Cortex of kidney (tissue), 1 donor: ENCODE measurements at places on chromosomes 7 and 10.

- DNase-seq: no peak
These were observed 37.3 kb upstream of the CNPY1 start for GRCh38 chr7:155583636-155584035.

DNA sequence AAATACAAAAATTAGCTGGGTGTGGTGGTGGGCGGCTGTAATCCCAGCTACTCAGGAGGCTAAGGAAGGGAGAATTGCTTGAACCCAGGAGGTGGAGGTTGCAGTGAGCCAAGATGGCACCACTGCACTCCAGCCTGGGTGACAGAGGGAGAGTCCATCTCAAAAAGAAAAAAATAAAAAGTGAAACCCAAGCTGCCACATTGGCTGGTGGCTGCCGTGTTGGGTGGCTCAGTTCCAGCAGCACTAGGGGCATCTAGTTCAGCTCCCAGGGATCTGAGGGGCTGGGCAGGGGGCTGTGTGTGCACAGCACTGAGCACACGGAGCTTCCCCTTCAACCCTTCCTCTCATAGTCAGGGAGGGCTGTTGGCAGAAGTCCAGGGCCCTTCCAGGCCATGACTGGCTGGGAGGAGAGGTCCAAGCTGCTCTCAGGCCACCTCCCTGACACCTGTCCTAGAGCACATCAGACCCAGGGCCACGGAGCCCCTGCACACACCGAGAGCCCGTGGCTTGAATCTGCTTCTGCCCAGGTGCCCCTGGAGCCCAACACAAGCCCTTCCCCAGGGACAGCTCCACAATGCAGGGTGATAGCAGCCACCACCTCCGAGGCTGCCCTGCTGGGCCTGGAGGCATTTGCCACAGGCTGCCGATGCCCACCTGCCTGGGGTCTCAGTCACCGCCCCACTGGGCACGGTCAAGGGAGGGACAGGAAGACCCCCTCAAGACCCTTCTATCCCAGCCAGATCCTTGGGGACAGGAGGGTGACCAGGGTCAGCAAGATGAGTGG is 47.3 kb downstream of the YKT6 start:
- DNase-seq: no peak

DNA sequence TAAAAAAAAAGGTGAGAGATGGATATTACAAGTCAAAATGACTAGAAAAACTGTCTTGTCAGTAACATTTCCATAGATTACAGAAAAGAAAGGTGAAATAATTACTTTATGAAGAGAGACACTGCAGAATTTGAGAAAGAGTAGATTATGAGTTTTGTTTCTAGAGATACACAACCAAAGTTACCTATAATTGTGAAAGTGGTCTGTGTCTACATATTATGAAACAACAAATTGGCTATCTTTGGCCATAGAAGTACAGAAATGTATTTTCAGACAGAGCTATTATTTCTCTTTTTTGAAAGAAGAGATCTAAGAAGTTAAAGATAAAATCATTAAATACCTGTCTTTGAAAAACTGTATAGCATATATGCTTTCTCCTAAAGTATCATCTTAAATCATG is 30.1 kb downstream of the KCND2 start:
- no peak for DNase-seq

- DNase-seq: no peak
These were observed 29.7 kb downstream of the GBX1 start for GRCh38 chr7:151137791-151138152.

DNA sequence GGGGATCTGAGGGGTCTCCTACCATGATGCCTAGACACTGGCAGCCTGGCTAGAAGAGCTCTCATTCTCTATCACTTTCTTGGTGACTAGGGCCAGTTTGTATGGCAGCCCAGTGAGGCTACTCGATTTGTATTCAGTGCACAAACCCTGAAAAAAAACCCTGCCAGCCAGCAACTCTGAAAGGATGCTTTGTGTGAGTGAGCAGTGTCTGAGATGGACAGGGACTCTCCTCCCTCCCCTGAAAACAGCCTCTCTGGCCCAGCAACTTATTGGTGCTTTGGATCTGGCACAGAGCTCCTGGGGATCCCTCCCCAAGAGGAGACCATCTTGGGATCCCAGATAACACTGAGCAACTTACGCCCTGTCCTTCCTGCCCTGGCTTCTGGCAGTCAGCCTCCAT is 10.8 kb upstream of the LRRC4 start:
- no peak for DNase-seq

GRCh38 chr7:69756235-69756634 is 158.0 kb downstream of the AUTS2 start:
- DNase-seq: no peak

DNA sequence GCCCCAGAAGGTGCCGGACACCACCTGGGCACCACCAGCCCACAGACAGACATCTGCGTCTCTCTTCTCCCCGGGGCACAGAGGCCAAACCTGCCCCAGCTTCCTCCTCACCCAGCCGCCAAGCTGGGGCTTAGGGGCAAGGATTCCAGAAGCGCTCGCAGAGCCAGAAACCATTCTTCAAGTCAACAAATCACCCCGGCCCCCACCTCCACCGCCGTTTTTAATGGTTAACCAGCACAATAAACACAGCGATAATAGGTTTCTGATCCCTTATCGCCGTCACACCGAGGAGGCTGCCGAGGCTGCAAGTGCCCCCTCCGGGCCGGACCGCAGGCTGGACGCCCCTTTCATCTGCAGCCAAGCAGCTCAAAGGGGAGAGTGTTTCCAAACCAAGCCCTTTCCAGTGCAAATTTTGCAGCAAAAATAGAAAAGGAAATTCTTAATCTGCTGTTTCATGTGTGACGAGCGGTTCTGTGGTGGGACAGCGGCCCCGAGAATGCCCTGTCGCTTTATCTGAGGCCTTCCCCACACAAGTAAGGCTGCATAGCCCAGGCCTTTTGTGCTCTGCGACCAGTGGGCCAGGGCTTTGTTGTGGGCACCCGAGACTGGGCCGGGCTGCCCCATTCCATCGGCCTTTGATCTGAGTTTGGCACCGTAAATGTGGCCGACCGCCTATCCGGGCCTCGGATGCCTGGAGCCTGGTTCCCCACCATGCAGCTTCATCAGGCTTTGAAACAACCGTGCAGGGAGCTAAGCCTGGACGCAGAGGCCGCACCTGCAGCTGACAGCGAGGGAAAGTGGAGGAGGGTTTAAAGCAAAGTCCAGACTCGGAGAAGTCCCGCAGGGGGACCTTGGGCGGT is 83.2 kb downstream of the FOXL3 start:
- no peak for DNase-seq

GRCh38 chr7:41312235-41312634 is 390.7 kb downstream of the INHBA start:
- DNase-seq: no peak

- DNase-seq: no peak
These were observed 267 bp downstream of the CALCR start for GRCh38 chr7:93574269-93574645.

- DNase-seq: no peak
These were observed 192.5 kb upstream of the SEMA3C start for GRCh38 chr7:81111358-81111757.

GRCh38 chr7:133861876-133862275 is 265.3 kb upstream of the LRGUK start:
- no peak for DNase-seq

GRCh38 chr10:1063232-1063865 is 7.2 kb downstream of the WDR37 start:
- DNase-seq: no peak

DNA sequence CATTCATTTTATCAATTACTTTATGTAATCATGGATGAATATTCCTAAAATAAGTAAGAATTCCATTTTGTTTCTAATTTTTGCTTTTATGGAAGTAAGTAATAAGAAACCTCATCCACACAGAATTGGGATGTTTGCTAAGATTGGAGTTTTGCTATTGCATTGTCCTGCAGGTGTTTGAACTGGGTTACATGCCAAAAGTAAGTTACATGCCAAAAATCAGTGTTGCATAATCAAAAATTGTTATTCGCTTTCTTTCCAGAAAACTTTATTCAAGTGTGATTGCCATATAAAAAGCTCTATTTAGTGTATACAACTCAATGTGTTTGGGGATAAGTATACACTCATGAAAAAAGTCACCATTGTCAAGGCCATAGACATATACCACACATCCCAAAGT is 346.7 kb upstream of the PLXDC2 start:
- no peak for DNase-seq
